ENCODE measurements at places on chromosomes 5 and 9. TPM values are rescaled to one million over a fixed set of nuclear protein-coding genes. Genes with fewer than 3 reads are reported as not detected.

- DNase-seq = no peak
- H3K36me3 ChIP-seq = no peaks in the 10 kb centered on the region
- H3K4me1 ChIP-seq = peaks cover 2% of the 10 kb centered on the region
Observed at GRCh38 chr5:123451047-123451446, 27.8 kb upstream of the CEP120 start.

DNA sequence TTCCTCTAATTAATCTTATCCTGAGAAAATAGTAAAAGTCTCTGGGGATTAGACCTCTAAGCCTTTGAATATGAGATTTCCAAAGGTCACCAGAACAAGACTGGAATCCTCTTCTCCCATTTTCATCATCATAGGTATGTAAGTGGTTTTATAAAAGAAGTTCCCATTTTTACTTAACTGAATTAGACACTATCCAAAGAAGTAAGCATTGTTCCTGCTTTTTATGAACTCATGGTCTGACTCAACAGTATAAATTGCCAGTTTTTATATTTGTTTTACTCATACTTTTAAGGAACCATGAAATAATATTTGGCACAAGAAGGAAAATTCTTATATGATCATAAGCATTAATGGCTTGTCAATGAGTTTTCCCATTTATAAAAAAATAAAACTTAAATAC lies 167.1 kb upstream of the ADRA1B start:
- no peaks in the 10 kb centered on the region for H3K36me3 ChIP-seq
- H3K4me3 ChIP-seq = no peak overlapping the region
- H3K4me1 ChIP-seq = no peaks in the 10 kb centered on the region
- H3K27me3 ChIP-seq = no peaks in the 10 kb centered on the region
- H3K27ac ChIP-seq = no peak overlapping the region
- DNase-seq = no peak

DNA sequence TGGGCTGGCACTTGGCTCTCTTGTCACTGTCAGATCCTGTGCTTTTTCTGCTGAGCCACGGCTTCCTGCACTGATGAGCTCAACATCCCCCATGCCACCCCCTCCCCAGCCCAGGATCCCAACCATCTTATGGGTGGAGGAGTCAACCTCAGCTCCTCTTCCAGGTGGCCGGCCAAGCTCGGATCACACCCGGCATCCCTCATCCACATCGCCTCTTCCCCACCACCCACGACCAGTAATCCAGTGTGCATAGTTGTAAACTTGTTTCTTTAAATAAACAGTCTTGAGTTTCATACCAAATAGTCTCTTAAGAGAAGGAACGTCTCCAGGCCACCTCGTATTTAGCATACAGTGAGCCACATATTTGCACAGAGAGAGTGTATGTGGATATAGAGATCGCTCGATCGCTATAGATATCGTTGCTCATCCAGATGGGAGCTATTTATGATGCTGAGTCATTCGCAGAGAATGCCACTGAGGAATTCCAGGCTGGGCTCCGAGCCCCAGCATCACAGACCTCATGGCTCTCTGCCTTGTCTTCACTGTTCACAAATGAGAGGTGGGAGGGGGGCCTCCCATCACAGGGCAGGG lies 61.8 kb upstream of the CPLX2 start:
- DNase-seq = peak; percentile 86
- no peak overlapping the region for H3K4me3 ChIP-seq
- peaks cover 4% of the 10 kb centered on the region for H3K27me3 ChIP-seq
- H3K4me1 ChIP-seq = peaks cover 9% of the 10 kb centered on the region

DNA sequence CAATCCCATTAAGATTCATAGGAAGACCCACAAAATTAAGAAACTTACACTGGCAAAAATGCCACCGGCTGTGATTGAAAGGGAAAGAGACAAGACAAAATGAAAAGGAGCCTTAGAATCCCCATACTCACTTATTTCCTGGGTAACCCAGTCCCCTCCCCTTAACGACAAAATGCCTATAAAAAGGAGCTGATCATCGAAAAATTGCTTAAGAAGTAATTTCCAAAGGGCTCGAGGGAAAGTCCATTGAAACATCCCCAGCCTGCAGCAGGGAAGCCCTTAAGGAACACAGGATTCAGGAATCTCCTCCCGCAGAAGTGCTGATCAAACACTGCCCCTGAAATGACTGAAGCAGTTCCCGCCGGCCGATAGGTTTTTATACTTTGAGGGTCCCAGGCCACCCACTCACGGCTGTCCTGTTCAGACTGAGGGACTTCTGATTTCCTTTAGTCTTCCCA lies 677 bp upstream of the ZNF79 start:
- DNase-seq = no peak
- peaks cover 2% of the 10 kb centered on the region for H3K36me3 ChIP-seq
- peak overlapping the region; percentile 91 for H3K27ac ChIP-seq

GRCh38 chr9:122463828-122464632 lies 13.7 kb downstream of the OR1J1 start:
- no peaks in the 10 kb centered on the region for H3K27me3 ChIP-seq
- H3K4me1 ChIP-seq = peaks cover 6% of the 10 kb centered on the region
- H3K4me3 ChIP-seq = no peak overlapping the region
- no peak overlapping the region for H3K27ac ChIP-seq
- H3K36me3 ChIP-seq = no peaks in the 10 kb centered on the region
- no peak for DNase-seq

GRCh38 chr5:176772271-176773210 lies 37.8 kb upstream of the UNC5A start:
- no peak for DNase-seq
- no peaks in the 10 kb centered on the region for H3K27me3 ChIP-seq
- H3K4me1 ChIP-seq = no peaks in the 10 kb centered on the region
- H3K36me3 ChIP-seq = no peaks in the 10 kb centered on the region
- H3K4me3 ChIP-seq = no peak overlapping the region
- H3K27ac ChIP-seq = no peak overlapping the region

- no peaks in the 10 kb centered on the region for H3K4me1 ChIP-seq
- H3K36me3 ChIP-seq = no peaks in the 10 kb centered on the region
- no peak overlapping the region for H3K27ac ChIP-seq
Observed at GRCh38 chr9:116365056-116365471, 211.5 kb downstream of the PAPPA start.

GRCh38 chr9:83334320-83334719 lies 203.9 kb downstream of the FRMD3 start:
- no peak overlapping the region for H3K27ac ChIP-seq
- peak; percentile 76 for DNase-seq
- no peaks in the 10 kb centered on the region for H3K4me1 ChIP-seq
- no peaks in the 10 kb centered on the region for H3K36me3 ChIP-seq

DNA sequence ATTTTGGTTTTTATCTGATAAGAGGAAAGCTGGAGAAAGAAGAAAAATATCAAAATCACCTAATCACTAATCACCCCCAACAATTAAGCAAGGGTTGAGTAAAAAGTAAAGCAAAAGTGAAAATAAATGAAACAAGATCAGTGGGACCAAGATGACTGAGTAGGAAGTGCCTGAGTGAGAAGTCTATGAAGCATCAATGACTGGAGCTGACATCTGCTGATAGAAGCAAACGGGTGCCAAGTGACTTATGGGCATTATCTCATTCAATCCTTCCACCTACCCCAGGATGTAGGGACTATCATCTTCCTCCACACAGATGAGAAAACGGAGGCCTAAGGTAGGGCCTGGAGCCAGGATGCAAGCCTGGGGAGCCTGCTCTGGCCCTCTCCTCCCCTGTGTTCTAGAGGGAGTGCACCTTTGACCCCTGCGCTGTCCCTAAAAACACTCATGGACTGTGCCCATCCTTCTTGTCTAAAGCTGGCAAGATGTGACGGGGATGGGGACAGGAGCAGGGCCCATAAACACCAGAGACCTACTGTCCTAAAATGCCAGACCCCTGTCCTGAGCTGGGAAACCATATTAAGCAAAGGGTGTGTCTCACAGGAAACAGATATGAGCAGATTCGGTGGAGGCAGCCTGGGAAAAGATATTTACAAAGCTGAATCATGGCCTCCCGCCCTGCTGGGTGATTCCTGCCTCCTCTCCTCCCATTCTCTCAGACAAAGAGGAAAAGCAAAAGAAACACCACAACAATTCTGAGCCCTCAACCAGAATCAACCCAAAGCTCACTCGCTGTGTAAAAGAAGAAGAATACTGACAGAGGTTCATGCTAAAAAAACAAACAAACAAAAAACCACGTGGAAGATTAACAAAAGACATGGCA lies 116.0 kb downstream of the AUH start:
- H3K4me3 ChIP-seq = no peak overlapping the region
- peaks cover 3% of the 10 kb centered on the region for H3K4me1 ChIP-seq
- H3K27ac ChIP-seq = no peak overlapping the region
- no peaks in the 10 kb centered on the region for H3K36me3 ChIP-seq
- H3K27me3 ChIP-seq = no peaks in the 10 kb centered on the region

GRCh38 chr5:53556001-53556400 lies 4.4 kb upstream of the NDUFS4 start:
- DNase-seq = no peak
- peaks cover 3% of the 10 kb centered on the region for H3K36me3 ChIP-seq
- no peak overlapping the region for H3K4me3 ChIP-seq
- H3K4me1 ChIP-seq = peaks cover 6% of the 10 kb centered on the region

DNA sequence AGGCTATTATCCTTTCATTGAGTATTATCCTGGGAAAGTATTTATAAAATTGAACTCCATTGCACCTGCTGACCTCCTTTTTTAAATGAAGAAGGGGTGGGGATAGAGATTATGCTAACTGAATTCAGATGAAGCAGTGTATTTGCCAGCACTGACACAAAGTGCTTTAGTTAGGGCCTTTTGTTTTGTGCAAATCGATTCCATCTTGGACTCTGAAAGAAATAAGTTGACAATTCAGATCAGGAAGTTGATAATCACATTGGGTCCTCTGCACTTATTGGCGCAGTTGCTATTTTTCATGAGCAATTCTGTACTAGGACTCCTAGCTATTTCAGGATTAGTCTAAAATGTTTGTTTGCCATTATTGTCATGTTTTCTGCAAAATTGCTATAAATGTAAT lies 101.6 kb upstream of the FSD1L start:
- no peaks in the 10 kb centered on the region for H3K36me3 ChIP-seq
- no peak for DNase-seq
- H3K4me1 ChIP-seq = no peaks in the 10 kb centered on the region
- no peaks in the 10 kb centered on the region for H3K27me3 ChIP-seq
- H3K27ac ChIP-seq = no peak overlapping the region

- no peaks in the 10 kb centered on the region for H3K36me3 ChIP-seq
- H3K27me3 ChIP-seq = no peaks in the 10 kb centered on the region
Observed at GRCh38 chr9:94882966-94883641, 156.6 kb downstream of the AOPEP start.

- H3K27ac ChIP-seq = no peak overlapping the region
- H3K27me3 ChIP-seq = no peaks in the 10 kb centered on the region
- H3K36me3 ChIP-seq = no peaks in the 10 kb centered on the region
- no peak overlapping the region for H3K4me3 ChIP-seq
- no peaks in the 10 kb centered on the region for H3K4me1 ChIP-seq
Observed at GRCh38 chr5:1019001-1019905, 10.7 kb downstream of the NKD2 start.

DNA sequence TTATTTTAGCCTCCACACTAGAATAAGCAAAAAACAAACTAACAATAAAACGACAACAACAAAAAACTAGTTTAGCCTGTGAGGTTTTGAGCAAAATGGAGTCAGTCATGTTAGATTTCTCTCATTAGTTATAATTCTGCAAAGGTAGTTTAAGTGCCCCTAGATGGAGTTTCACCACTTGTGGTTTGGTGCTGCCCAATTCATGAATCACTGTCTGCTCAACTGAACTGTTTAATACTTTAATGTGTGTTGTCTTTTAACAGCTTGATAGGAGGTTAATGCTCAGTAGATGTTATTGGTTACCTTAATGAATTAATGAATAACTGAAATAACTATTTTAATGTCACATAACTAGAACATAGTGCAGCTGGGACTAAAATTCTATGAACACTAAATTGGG lies 3.5 kb upstream of the PLAA start:
- H3K27ac ChIP-seq = no peak overlapping the region
- DNase-seq = no peak
- H3K27me3 ChIP-seq = no peaks in the 10 kb centered on the region
- no peak overlapping the region for H3K4me3 ChIP-seq
- H3K36me3 ChIP-seq = no peaks in the 10 kb centered on the region

DNA sequence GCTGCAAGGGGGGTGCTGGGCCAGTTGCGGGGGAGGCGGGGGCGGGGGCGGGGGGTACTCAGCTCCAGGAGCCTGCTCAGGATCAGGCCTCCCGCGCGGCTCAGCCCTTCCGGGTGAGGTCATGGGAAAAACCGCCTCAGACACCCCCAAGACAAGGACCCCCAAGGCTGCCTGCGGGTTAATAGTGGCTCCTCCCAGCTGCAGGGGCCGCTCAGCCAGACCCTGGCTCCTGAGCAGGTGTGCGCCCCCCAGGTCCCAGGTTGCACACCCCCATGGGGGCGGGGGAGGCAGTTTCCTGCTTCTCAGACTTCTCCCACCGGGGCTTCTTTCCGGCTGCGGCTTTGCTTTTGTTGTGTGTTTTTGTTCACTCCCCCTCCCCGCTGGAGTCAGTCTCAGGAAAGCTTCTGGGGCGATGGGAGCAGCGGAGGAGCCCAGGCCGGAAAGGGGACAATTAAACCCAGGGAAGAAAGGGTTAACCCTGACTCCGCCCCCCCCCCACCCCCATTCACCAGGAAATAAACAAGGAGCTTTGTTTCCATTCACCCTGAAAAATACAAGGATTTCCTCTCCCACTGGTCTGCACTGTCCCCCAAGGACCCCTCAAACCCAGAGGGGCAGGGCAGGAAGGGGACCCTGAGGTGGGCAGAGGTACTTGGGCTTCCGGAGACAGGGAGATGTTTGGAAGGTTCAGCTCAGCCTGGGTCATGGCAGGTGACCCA lies 42.3 kb upstream of the NOTCH1 start:
- peaks cover 65% of the 10 kb centered on the region for H3K4me1 ChIP-seq
- no peaks in the 10 kb centered on the region for H3K27me3 ChIP-seq
- DNase-seq = peak; percentile 63
- peak overlapping the region; percentile 55 for H3K27ac ChIP-seq

DNA sequence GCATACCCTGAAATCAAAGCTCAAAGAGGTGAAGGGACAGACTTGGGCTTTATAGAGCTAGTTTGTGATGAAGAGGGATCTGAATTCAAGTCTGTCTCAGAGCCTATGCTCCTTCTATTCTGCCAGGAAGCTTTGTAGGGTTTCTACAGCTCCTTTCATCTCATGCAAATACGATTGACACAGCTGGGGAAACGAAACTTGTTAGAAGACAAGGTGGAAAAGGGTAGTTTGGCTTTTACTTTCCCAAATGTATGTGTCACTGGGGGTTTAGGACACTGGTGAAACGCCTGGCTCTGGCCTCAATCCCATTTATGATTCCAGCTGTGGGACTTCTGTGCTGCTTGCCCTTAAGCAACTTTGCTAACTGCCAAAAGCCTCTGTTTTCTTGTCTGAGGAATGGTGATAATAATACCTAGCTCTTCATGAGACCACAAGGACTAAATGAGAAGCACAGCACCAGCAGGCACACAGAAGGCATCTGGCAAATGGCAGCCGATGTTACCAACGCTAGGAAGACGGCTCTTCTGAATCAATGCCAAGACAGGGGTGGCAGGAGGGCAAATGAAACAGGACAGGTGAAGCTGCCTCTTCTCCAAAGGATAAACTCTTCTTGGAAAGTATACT lies 70.3 kb upstream of the EQTN start:
- H3K27ac ChIP-seq = no peak overlapping the region
- H3K4me1 ChIP-seq = peaks cover 43% of the 10 kb centered on the region
- no peaks in the 10 kb centered on the region for H3K36me3 ChIP-seq
- no peaks in the 10 kb centered on the region for H3K27me3 ChIP-seq
- no peak overlapping the region for H3K4me3 ChIP-seq
- no peak for DNase-seq

- peak; percentile 70 for DNase-seq
- no peak overlapping the region for H3K27ac ChIP-seq
- no peaks in the 10 kb centered on the region for H3K4me1 ChIP-seq
- H3K4me3 ChIP-seq = no peak overlapping the region
Observed at GRCh38 chr5:36734422-36734821, 128.0 kb downstream of the SLC1A3 start.

The IFNA4 gene
- total RNA-seq = not detected

The IL17B gene
- 1.3 TPM for total RNA-seq

The SVEP1 gene
- 38.9 TPM for total RNA-seq

The CXCL14 gene
- total RNA-seq = 31.4 TPM

The PCDHAC2 gene
- total RNA-seq = 5.2 TPM

The ATG12 gene
- total RNA-seq = 75.4 TPM

The CARD9 gene
- total RNA-seq = 3.8 TPM

The CA9 gene
- 1.6 TPM for total RNA-seq

All from lung (tissue), 17 donors.